ENCODE measurements at places on chromosomes 5 and 9. TPM values are rescaled to one million over a fixed set of nuclear protein-coding genes. Genes with fewer than 3 reads are reported as not detected.

TMEM174 gene
- total RNA-seq = not detected

PCDHAC2 gene
- total RNA-seq = 0.24 TPM

RNF183 gene
- 4.2 TPM for total RNA-seq

SPINK4 gene
- total RNA-seq = not detected

PIP5K1B gene
- 1.3 TPM for total RNA-seq

TXNDC8 gene
- total RNA-seq = not detected

HAVCR1 gene
- not detected for total RNA-seq

SPATA31C1 gene
- total RNA-seq = not detected

AK8 gene
- total RNA-seq = 1.7 TPM

C8G gene
- total RNA-seq = not detected

ZNF658 gene
- total RNA-seq = 4.7 TPM

C5orf58 gene
- not detected for total RNA-seq

PSIP1 gene
- 12.6 TPM for total RNA-seq

GCNT1 gene
- 3.8 TPM for total RNA-seq

SPEF2 gene
- total RNA-seq = 1.6 TPM

PTPN3 gene
- total RNA-seq = 11.0 TPM

FGF1 gene
- total RNA-seq = 0.88 TPM

C9 gene
- total RNA-seq = not detected

FCN2 gene
- total RNA-seq = 0.16 TPM

SOX30 gene
- not detected for total RNA-seq

CDKN2B-AS1 gene
- total RNA-seq = 1.0 TPM

PCDHA1 gene
- total RNA-seq = not detected

LCP2 gene
- total RNA-seq = 3.0 TPM

CDH9 gene
- not detected for total RNA-seq

RAPGEF1 gene
- 21.0 TPM for total RNA-seq

BHMT gene
- 0.36 TPM for total RNA-seq

KCNMB1 gene
- total RNA-seq = 0.64 TPM

GRXCR2 gene
- total RNA-seq = not detected

HSPB3 gene
- total RNA-seq = not detected

MELK gene
- 18.7 TPM for total RNA-seq
